ENCODE measurements at places on chromosomes 11 and 22. TPM values are rescaled to one million over a fixed set of nuclear protein-coding genes. Genes with fewer than 3 reads are reported as not detected.

DNA sequence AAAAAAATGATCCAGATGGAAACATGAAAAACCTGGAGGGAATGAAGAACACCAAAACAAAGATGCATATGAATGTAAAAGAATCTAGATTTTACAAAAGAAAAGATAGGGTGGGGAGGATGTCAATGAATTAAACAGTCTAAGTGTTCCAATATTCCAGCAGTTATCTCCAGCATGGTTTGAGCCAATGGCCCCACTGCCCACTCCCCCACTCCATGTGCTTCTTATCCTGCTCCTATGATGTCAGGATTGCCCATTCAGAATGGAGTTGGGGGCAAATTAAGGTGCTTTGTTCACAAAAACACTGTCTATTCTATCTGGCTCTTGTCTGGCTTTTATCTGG, 1.2 kb upstream of the OR52K1 start:
- no peak for DNase-seq

GRCh38 chr11:106278391-106278790, 200.9 kb downstream of the AASDHPPT start:
- no peak for DNase-seq

Gene MRPL48
- total RNA-seq, result 33.2 TPM

DNA sequence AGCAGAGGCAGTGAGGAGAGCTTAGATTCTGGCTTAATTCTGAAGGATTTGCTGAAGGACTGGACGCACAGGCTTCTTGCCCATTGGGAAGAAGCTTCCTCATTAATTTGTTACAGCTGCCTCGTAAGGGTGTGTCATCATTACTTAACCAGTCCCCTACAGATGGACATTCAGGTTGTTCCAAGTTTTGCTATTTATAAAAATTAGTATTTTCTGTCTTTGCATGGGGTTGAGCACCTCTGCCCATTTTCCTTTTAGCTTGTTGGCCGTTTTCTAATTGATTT, 38.1 kb downstream of the CAPN1 start:
- no peak for DNase-seq

DNA sequence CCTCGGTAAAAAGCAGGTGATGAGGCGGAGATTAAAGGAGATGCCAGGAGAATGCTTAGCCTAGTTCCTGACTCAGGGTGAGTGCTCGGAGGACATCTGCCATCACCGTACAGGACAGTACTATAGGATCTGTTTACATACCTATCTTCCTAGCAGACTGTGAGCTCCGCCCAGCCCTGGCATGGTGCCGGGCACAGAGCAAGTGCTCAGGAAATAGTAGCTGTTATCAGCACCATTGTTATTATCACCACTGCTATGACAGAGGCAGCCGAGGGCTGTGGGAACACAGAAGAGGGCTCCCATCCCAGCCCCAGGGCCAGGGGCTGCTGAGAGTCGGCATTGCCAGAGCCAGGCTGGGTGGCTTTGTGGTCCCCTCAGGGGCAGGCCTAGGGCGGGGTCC, 642 bp upstream of the SEPTIN3 start:
- no peak for DNase-seq

DNA sequence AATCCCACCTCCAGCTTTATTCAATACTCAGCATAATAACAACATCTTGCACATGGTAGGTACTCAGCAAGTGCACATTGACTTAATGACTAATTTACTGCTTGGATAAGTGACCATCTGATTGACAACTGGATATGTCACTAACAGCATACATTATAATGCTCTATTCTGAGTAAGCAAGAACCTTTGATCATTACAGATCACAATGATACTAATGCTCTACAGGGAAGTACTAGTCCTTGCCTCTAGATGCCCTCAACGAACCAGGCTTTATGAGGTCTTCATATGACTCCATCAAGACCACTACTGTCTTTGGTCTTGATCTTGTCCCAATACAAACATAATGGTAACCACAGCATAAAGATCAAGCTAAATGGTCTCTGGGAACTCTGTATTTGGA, 167.6 kb upstream of the MTMR2 start:
- DNase-seq, result no peak

DNA sequence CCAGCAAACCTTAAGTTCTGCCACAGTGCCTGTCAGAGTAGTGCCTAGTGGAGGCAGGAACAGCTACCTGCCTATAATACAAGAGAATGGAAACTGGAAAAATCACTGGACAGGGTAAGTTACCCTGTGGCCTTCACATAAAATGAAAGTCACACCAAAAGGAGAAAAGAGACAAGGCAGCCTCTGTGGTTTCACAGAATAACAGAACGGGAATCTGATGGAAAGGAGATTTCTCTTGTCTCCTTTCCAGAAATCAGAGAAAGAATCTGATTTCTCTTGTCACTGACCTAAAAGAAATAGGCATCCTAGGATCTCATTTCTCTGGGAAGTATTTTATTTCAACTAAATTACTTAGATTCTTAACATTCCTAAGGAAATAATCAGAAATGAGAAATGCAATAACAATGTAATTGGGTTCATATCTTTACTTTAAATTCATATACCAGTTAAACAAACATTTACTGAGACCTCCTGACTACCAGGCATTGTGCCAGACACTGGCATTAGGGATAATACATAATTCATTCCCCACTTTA, 41.6 kb downstream of the PRCP start:
- no peak for DNase-seq

- no peak for DNase-seq
These were observed 115.9 kb upstream of the CCDC179 start for GRCh38 chr11:22976146-22976545.

Gene ENTHD1
- total RNA-seq, result not detected

Gene CPT1A
- total RNA-seq, result 20.4 TPM

GRCh38 chr11:122979103-122979814, 2.4 kb downstream of the BSX start:
- DNase-seq, result no peak

- no peak for DNase-seq
These were observed 69.2 kb downstream of the PRSS23 start for GRCh38 chr11:86869531-86869930.

DNA sequence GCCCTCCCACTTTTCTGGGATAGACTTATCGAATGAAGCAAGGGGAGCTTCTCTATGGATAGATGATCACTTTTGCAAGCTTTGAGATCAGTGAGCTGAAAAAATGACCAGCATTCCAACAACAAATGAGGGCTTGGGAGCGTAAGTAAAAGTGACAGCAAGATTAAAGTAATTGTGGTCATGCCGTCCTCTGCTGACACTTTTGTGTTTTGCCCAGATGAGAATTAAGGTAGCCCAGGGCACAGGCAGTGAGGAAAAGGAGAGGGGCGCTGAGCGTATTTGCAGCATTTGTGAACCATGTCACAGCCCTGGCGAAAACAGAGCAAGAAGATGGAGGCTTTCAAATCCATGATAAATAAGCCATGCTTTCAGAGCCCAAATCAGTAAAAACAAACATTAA, 24.6 kb upstream of the TMA7B start:
- DNase-seq, result no peak

DNA sequence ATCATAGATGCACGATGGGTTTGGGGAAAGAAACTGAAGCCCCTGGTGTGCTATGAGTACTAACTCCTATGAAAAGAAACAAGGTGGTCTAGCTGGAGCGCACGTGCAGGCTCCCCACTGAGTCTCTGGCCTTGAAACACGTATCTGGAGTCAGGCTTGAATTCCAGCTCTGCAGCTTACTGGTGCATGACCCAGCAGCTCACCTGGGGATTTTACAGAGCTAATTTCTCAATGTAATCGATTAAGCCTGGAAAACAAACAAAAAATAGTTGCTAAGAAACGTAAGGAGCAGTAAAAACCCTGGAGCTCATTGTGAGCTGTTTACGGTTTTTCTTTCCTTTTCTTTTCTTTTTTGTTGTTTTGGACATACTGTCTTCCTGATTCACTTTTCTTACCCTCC, 12.3 kb downstream of the KCNJ1 start:
- DNase-seq, result no peak

Gene CFAP300
- total RNA-seq, result 5.9 TPM

DNA sequence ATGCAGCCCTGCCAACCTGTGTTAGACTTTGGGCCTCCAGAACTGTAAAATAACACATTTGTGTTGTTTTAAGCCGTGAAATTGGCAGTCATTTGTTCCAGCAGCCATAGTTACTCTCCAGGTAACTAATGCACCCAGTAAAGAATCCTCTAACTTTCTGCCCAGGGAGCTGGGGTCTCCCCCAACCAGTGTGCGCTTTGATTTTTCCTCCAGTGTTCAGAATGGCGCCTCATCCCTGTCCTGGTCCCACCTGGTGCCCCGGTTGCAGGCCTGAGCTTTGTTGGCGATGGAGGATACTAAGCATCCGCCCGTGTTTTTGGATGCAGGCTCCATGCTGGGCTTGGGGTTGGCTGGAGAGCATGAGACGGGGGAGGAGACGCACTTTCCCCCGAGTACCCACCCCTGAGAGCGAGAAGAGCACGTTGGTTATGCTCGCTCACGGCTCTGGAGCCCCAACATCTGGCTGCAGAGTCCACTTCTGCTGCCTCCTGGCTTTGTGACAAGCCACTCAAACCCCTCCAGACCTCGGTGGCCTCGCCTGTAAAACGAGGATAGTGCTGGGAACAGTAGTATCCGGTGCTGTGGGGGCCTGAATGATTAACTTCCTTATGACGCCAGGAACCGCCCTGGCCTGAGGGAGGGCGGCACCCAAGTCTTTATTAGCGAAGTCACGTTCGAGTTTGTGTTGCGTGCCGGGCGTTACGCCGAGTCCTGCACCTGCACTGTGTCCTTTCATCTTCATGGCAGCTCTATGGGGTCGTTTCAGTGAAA, 25.8 kb downstream of the MRGPRD start:
- DNase-seq, result peak; percentile 42

Gene PATE2
- total RNA-seq, result 0.53 TPM

GRCh38 chr11:72864702-72865655, 50.8 kb downstream of the ATG16L2 start:
- peak; percentile 81 for DNase-seq

DNA sequence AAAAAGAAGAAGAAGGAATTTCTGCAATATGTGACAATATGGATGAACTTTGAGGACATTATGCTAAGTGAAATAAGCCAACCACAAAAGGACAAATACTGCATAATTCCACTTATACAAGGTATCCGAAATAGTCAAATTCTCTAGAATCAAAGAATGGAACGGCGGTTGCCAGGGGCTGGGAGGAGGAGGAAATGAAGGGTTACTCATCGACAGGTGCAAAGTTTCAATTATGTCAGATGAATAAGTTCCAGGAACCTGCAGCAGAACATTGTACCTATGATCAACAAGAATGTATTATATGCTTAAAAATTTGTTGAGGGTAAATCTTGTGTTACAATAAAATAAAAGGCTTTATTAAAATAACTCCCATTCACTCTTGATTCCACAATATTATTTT, 49.0 kb downstream of the SC5D start:
- DNase-seq, result no peak

Gene SCGB1D2
- not detected for total RNA-seq

Gene OR51B4
- 2.0 TPM for total RNA-seq

Gene TRPM5
- total RNA-seq, result 0.11 TPM

Gene KRTAP5-10
- not detected for total RNA-seq
